ENCODE measurements at places on chromosomes 12 and 14.

- DNase-seq, result no peak
Observed at GRCh38 chr14:34678306-34678705, 36.1 kb downstream of the CFL2 start.

DNA sequence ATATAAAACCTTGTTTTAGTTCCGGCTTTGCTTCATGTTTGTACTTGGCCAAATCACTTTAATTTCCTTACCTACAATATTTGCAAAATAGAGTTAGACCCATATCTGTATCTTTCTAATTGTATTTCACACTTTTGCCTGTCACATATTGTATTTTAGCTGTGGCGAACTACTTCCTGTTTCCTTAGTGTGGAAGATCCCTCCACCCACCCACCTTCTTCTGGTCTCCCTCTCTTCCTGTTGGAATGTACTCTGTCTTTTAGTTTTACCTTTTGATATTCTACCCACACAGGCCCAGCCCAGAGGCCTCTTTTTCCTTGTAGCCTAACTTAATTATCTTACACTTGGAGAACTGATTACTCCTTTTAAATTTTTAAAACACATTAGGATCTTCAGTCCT, 78.2 kb downstream of the SCN8A start:
- no peak for DNase-seq

- no peak for DNase-seq
Observed at GRCh38 chr12:77005611-77006098, 59.7 kb downstream of the E2F7 start.

GRCh38 chr14:72495668-72496067, 398.2 kb downstream of the DPF3 start:
- DNase-seq, result no peak

GRCh38 chr12:48901278-48901677, 24.0 kb downstream of the FKBP11 start:
- DNase-seq, result no peak

- no peak for DNase-seq
Observed at GRCh38 chr14:100469632-100470522, 117.3 kb downstream of the BEGAIN start.

DNA sequence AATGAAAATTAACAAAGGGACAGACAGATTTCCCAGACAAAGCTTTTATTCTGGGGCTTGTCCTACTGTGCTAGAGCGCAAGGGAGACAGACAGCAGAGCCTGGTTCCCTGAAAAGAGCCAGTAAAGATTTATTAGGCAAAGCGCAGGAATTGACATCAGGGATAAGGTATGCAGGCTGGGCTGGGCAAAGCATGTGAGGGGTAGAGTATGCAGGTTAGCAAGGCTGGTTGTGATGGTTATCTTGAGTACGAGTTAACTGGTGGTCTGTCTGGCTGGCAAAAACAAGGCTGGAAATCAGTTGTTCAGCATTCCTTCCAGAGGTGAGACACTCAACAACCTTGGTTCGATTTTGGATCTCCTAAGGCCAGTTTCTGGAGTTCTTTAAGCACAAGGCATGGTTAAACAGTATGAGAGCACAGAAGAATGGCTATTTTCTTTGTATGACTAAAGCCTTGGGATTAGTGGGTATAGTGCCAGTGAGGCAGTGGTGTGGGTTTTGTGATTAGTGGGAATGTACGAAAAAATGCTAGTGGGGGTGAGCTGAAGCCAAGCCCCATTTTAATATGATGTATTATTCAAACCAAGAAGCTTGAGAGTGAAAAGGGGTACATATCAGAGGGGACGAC, 30.9 kb downstream of the BTBD7 start:
- no peak for DNase-seq

- no peak for DNase-seq
Observed at GRCh38 chr12:53770281-53770680, 18.5 kb upstream of the CISTR start.

DNA sequence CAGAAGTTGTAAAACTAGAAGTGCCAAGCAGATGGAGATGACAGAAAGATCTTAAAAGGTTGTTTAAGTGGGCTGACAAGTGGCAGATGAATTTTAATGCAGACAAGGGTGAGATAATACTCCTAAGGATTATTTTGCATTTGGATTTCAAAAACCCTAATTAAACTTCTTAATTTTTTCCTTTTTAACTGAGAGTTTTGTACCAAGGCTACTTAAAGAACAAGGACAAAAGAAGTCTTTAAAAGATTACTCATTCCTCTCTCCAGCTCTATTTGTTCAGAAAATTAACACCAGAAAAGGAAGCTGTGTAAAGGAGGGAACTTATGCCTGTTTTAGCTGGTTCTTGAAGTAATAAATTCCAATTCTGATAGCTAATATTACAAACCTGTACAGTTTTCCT, 275.4 kb downstream of the ETNK1 start:
- no peak for DNase-seq

DNA sequence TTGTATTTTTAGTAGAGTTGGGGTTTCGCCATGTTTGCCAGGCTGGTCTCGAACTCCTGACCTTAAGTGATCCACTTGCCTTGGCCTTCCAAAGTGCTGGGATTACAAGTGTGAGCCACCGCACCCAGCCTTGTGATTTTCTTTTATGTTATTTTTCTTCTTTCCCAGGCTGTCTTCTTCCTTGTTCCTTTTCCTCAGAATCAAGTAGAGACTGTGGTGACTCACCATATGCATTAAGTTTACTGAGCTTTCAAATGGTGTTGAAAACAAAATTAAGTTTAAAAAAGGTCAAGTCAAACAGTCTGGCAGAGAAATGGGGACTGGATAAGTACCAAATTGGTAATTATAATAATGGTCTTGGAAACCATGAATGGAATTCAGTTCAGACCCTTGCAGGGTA, 5.7 kb downstream of the ARPC3 start:
- DNase-seq, result no peak

GRCh38 chr12:82527165-82527780, 159.4 kb upstream of the TMTC2 start:
- DNase-seq, result peak; percentile 33

DNA sequence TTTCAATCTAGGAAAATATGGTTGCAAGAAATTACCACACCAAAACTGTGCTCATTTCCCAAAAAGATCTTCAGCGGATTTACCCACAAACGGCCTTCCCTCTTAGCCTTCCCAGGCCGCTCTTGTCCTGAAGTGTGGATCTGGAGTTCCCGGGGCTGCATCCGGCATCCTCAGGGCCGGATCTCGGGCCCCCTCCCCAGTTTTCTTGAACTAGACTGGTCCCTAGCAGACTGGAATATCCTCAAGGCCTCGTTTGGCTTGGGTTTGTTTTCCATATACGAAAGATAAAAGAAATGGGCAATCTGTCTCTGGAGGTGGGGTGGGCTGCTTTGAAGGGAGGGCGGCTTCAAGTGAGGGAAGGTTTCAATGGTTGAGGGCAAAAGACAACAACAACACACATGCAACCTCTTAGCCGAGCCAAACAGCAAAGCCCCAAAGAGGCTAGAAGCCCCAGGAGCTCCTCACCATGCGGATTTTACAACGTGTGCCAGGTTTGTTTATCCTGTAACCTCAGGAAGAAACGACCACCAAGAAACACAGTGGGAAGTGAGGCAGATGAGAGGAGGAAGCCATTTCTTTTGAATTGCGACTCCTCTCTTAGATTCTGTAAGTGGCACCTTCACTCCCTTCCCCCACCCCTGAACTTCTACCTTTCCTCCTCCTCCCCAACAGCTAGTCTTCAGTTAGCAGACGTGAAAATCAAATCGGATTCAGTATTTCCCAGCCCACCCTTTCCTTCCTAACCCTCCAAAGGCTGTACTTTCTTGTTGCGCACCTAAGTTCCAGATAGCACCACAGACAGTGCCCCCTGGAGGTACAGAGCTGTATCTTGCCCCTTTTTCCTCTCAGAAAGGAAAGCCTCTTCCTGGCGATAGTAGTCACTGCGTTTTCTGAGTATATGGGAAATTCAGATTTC, 2.6 kb downstream of the MYF6 start:
- no peak for DNase-seq

DNA sequence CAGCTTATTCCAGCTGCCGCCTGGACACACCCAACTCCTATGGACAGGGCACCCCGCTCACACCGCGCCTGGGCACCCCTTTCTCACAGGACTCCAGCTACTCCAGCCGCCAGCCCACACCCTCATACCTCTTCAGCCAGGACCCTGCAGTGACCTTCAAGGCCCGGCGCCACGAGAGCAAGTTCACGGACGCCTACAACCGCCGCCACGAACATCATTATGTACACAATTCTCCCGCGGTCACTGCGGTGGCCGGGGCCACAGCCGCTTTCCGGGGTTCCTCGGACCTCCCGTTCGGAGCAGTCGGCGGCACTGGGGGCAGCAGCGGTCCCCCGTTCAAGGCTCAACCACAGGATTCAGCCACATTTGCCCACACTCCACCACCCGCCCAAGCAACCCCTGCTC, 5.9 kb downstream of the SETD1B start:
- DNase-seq, result no peak

- no peak for DNase-seq
Observed at GRCh38 chr12:20398686-20399085, 30.3 kb downstream of the PDE3A start.
